ENCODE measurements at places on chromosomes 6 and 20. TPM values are rescaled to one million over a fixed set of nuclear protein-coding genes. Genes with fewer than 3 reads are reported as not detected.

Gene ACTL10
- 0.33 TPM for polyA plus RNA-seq

Gene GGTLC1
- polyA plus RNA-seq, result not detected

Gene PTCHD4
- polyA plus RNA-seq, result 0.97 TPM

Gene PRKN
- 4.6 TPM for polyA plus RNA-seq

DNA sequence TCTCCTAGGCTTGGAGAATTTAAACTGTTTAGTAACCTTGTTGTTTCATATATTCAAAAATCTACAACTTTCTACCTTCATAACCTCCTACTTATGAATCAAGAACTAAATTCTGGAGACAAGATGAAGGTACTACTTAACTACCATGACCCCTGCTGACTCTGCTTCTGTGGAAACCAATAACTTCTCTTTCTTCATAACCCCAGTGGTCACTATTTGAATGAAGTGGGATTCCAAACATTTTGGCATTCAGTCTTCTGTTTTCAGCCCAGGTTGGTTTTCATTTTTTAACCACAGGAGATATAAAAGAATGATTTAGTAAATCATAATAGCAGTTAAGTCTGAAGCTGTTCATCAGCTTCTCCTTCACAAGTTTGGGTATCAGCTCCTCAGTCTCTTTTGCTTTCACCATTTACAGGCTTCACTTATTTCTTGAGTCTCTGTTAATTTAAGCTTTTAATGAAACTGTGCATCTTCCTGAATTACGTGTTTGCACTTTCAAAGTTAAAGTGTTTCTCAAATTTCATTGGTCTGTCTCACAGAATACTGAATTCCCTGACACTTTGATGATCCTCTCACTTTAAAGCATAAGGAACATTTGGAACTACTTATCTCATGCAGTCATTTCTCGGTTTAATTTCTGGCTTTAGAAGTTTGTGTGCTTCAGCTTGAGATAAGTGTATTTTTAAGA is 9.5 kb downstream of the SENP6 start:
- DNase-seq, result no peak

DNA sequence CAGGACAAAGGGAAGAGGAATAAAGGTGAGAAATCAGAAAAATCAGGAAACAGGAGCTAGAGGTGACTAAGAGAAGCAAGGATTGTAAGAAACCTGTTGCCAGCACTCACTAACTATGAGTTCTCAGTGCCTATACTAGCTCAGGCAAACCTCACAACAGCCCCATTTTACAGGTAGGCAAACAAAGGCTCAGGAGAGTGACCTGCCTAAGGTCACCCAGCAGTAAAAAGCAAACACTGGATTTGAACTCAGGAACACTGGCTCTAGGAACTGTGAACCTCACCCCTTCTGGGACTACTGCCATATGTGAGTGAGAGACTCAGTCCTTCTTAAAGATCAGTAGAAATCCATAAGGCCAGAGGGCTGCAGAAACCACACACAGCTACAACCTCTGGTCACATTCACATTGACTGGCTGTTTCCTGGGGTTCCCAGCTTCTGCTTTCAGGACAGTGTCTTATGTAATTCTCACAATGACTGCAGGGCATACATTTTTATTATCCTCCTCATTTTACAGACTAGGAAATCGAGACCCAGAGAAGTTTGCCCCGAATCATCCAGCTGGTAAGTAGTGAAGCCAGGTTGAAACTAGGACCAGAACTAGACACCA is 80.7 kb upstream of the MAFB start:
- DNase-seq, result no peak

- DNase-seq, result no peak
Observed at GRCh38 chr6:21998582-21998981, 298.3 kb downstream of the PRL start.

DNA sequence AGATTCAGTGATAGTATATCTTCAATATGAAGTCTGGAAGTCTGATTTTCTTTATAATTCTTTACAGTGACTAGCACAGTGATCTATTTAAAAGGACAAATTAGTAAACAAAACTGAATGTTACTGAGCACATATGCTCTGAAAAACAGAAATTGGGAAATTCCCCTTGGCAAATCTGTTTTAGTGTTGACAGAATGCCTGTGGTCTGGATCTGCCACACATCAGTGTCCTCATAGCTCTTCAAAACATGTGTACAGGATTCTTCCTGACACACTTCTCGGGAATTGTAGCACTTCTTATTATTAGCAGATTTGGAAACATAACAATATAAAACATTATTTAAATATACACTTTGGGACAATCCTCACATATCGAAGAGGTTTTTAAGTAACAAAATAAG is 354.3 kb downstream of the COL12A1 start:
- DNase-seq, result no peak

GRCh38 chr20:33387177-33387576 is 14.1 kb downstream of the CDK5RAP1 start:
- no peak for DNase-seq

DNA sequence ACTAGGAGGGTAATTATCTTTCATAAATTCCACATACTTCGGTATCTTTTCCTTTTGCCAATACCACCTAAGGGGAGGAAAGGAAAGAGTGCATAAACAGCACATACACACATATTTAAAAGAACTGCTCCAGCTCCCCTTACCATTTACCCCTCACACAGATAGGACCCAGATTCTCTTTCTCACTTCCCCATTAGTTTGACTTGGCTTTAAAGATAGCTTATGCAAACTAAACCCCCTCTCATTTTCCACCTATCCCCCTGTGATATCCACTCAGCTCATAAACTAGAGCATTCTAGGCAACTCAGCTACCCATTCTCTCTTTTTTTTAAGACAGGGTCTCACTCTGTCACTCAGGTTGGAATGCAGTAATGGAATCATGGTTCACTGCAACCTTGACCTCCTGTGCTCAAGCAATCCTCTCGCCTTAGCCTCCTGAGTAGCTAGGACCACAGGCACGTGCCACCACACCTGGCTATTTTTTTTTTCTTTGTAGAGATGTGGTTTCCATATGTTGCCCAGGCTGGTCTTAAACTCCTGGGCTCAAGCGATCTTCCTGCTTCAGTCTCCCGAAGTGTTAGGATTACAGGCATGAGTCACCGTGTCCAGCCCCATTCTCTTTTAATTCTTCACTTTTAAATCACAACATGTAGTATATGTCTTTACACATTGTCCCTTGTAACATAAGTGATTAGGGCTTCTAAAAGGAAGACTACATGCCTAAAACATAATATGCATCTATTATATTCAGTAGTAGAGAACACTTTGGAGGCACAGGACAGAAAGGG is 4.0 kb downstream of the FUCA2 start:
- DNase-seq, result no peak

- DNase-seq, result no peak
Observed at GRCh38 chr20:40776466-40777457, 87.7 kb upstream of the MAFB start.

GRCh38 chr20:63895952-63896263 is 982 bp downstream of the DNAJC5 start:
- no peak for DNase-seq

GRCh38 chr6:131787766-131788712 is 19.8 kb upstream of the ENPP1 start:
- DNase-seq, result peak; percentile 67

DNA sequence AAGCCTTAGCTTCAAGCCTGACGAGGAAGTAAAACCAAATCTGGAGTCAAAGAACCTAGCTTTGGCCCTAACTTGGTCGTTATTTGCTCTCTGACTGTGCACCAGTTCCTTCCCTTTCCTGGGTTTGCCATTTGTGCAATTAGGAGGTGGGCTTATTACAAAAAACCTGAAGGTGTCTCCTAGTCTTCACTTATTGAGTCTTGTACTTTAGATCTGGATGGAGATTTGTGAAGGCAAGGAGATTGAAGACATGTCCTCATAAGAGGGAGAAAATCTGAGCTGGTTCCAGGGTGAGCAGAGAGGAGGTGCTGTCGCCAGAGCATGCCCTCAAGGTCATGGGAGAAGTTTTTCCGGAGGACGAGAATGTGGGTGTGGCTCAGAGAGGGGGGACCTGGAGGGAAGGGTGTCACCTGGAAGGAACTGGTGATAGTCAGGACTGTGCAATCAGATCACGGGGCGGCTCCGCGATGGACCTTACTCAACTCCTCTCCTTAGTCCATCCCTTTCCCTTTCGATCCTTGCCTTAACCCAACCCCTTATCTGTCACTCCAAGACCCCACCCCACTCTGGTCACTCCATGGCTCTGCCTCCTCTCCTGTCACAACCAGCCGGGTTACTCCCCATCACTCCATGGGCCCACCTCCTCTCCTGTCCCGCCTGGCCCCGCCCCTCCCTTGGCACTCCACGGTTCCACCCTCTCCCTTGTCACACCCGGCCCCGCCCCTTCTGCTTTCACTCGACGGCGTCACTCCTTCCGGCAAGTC is 588 bp upstream of the ACSS2 start:
- peak; percentile 82 for DNase-seq

DNA sequence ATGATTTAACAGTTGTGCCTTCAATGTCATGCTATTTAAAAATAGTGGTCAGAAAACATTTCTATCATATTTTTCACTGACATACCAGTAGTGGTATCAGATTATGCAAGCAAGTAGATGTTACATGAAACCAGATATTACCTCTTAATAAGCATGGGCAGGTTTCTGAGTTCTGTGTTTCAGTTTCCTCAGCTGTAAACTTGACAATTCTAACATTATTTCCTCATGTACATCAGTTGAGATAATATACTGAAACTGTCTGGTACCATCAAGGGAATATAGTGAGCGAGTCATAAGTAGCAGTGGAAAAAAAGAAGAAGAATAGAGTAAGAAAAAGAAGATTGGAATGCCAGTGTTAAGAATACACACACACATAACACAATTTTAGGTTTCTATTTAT is 477.9 kb upstream of the MANEA start:
- DNase-seq, result no peak

- peak; percentile 16 for DNase-seq
Observed at GRCh38 chr20:63309261-63310071, 16.5 kb downstream of the COL20A1 start.
